ENCODE measurements at places on chromosomes 5 and 9. TPM values are rescaled to one million over a fixed set of nuclear protein-coding genes. Genes with fewer than 3 reads are reported as not detected.

DNA sequence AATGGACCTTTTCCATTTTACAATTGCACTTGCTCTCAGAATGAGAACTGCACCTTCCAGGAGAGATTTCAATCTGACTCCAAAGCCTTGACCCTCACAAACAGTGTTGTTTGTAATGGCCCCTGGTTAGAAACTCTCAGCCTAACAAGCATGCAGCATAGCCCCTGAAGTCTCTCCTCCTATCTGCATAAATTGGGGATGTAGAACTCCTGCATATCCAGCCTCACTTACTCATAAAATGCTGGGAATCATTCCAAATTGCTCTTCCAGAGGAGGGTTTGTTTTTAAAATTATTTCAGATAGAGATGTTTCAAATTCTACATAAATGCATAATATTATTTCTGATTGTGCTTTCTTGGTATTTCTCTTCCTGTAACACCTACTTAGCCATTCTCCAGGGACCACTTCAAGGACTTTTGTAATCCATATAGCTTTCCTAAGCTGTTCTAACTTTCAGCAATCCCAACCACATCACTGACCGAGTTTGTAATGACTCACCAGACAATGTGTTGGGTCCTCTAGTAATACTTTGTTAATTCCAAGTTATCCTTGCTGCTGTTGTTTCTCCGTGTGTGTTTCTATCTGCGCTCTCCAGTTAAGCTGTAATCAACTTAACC, 143.8 kb upstream of the CCDC152 start:
- DNase-seq = no peak
- no peak overlapping the region for H3K4me3 ChIP-seq
- H3K27ac ChIP-seq = no peak overlapping the region
- H3K27me3 ChIP-seq = no peaks in the 10 kb centered on the region
- H3K36me3 ChIP-seq = no peaks in the 10 kb centered on the region

GRCh38 chr9:96436063-96436455, 13.9 kb upstream of the HABP4 start:
- H3K4me1 ChIP-seq = no peaks in the 10 kb centered on the region
- H3K4me3 ChIP-seq = no peak overlapping the region
- no peaks in the 10 kb centered on the region for H3K36me3 ChIP-seq
- peak; percentile 64 for DNase-seq
- peak overlapping the region; percentile 54 for H3K27ac ChIP-seq

GRCh38 chr9:109450346-109450745, 47.8 kb downstream of the PTPN3 start:
- H3K27me3 ChIP-seq = no peaks in the 10 kb centered on the region
- no peak overlapping the region for H3K4me3 ChIP-seq
- no peaks in the 10 kb centered on the region for H3K4me1 ChIP-seq
- DNase-seq = no peak
- no peaks in the 10 kb centered on the region for H3K36me3 ChIP-seq
- no peak overlapping the region for H3K27ac ChIP-seq

DNA sequence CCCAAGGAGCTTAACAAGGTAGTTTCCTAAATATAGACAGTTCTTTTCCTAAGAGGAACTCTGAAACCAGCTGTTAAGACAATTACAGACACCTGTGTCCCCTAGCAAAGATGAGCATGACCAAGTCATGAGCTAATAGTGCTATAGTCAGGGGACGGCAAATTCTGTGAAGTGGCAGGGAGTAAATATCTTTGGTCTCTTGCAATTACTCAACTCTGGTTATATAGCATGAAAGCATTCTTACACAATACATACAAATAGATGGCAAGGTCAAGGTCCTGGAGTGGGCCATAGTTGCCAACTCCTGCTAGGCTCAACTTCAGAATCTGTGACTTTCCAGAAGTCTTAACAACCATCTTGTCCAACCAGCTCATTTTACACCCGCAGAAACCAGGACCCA, 103.7 kb downstream of the RFK start:
- H3K36me3 ChIP-seq = no peaks in the 10 kb centered on the region
- H3K4me1 ChIP-seq = no peaks in the 10 kb centered on the region
- no peak for DNase-seq
- no peaks in the 10 kb centered on the region for H3K27me3 ChIP-seq

- no peaks in the 10 kb centered on the region for H3K36me3 ChIP-seq
- H3K27me3 ChIP-seq = no peaks in the 10 kb centered on the region
- H3K27ac ChIP-seq = peak overlapping the region; percentile 70
- H3K4me3 ChIP-seq = peak overlapping the region; percentile 97
- DNase-seq = no peak
These were observed 817 bp downstream of the GAPVD1 start for GRCh38 chr9:125262294-125262991.

DNA sequence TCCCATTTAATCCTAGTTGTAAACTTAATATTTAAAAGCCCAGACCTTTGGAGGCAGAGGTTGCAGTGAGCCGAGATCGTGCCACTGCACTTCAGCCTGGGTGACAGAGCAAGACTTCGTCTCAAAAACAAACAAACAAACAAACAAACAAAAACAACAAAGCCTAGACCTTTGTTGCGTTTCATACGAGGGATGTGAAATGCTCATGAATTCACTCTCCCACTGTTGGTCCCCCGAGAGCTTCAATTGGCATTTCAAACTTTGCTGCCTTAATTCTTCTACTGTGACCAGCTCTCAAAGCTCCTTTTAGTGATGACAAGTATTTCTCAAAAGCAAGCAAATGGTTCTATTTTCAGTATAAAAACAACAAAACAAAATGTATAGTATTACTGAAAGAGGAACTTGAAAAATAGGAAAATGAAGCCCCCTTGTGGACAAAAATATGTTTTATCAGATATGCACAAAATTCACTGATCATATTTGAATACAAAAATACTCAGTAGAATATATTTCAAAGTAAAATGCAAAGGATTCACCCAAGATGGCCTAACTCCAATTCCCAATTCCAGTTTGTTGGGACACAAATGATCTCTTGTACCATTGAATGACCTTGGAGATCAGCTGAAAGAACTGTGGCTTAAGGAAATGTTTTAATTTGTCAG, 140.4 kb downstream of the ESM1 start:
- H3K36me3 ChIP-seq = no peaks in the 10 kb centered on the region
- peak overlapping the region; percentile 18 for H3K4me3 ChIP-seq
- peaks cover 5% of the 10 kb centered on the region for H3K4me1 ChIP-seq
- DNase-seq = no peak
- no peak overlapping the region for H3K27ac ChIP-seq

DNA sequence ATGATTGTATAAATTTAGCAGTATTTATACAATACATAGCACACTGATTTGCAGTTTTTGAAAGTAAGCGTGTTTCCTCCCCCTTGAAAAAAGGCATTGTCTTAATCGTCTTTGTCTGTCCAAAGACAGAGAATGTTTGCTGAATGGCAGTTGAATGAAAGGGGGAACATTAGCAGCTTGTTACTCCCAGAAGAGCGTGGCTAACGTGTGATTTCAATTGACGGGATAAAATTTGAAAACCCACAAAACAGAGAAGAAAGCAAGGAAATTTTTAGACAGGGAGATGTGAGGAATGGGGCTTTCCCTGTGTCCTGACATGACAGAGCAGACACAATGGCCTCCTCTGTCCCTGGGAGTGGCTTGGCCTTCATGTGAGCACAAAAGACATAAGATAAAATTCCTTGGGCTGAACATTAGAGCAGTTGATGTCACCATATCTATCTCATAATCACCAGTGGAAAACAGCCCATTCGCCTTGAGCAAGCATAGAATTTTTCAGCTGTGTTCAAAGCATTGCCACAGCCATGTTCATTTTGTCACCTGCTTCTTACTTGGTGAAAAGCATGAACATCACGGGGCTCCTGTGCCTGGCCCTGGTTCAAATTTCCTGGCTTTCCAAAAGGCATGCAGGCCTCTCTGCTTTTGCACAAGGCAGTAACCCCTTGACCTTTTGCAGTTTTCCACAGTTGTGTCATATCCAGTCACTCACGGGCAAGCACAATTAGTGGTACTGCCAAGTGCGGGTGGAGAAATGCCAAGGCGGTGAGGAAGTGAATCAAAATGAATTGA, 126.9 kb downstream of the TLE1 start:
- peak overlapping the region; percentile 3 for H3K27ac ChIP-seq
- no peaks in the 10 kb centered on the region for H3K27me3 ChIP-seq
- no peak overlapping the region for H3K4me3 ChIP-seq
- H3K4me1 ChIP-seq = peaks cover 20% of the 10 kb centered on the region

- DNase-seq = no peak
- no peaks in the 10 kb centered on the region for H3K27me3 ChIP-seq
- no peak overlapping the region for H3K27ac ChIP-seq
- no peaks in the 10 kb centered on the region for H3K36me3 ChIP-seq
- H3K4me1 ChIP-seq = no peaks in the 10 kb centered on the region
- no peak overlapping the region for H3K4me3 ChIP-seq
These were observed 398.2 kb downstream of the NFIB start for GRCh38 chr9:13915591-13916301.

DNA sequence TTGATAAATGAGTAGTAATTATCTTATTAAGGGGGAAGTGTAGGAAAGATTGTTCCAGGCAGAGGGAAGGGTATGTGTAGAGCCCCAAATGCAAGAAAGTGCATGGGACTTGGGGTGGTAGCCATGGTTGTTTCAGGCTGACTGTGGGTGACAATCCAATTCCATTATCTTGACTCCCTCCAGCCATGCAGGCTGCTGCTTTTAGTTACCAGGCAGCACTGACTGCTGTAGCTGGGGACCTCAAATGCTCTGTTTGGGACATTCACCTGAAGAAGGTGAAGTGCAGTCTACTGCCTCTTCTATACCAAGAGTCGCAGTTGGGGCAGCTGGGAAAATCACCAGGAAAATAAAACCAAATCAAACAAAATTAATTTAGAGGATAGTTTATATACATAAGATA, 102.4 kb upstream of the NR3C1 start:
- no peak overlapping the region for H3K27ac ChIP-seq
- no peak overlapping the region for H3K4me3 ChIP-seq
- peaks cover 17% of the 10 kb centered on the region for H3K4me1 ChIP-seq
- H3K36me3 ChIP-seq = no peaks in the 10 kb centered on the region
- H3K27me3 ChIP-seq = no peaks in the 10 kb centered on the region
- DNase-seq = no peak

DNA sequence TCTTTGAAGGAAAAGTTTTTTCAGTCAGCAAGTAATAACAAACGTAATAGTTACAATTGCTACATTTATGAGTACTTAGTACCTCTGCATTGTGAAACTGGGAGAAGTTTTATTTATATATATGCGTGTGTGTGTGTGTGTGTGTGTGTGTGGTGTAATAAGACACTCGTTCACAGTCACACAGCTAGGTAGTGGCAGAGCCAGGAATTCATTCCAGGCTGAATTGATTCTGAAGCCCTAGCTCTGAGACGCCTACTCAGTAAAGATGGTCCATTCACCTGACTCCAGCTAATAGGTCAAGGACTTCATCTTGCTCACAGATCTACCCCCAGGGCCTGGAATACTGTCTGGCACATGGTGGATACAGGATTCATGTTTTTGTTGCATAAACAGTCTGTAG, 13.6 kb upstream of the CAST start:
- H3K4me3 ChIP-seq = no peak overlapping the region
- no peak for DNase-seq
- H3K27ac ChIP-seq = no peak overlapping the region

- no peak overlapping the region for H3K27ac ChIP-seq
- no peak overlapping the region for H3K4me3 ChIP-seq
- no peaks in the 10 kb centered on the region for H3K36me3 ChIP-seq
- H3K27me3 ChIP-seq = no peaks in the 10 kb centered on the region
- DNase-seq = no peak
These were observed 47.8 kb upstream of the SNX2 start for GRCh38 chr5:122727112-122727541.

GRCh38 chr9:20662156-20662555, 21.9 kb upstream of the FOCAD start:
- no peaks in the 10 kb centered on the region for H3K4me1 ChIP-seq
- DNase-seq = no peak

DNA sequence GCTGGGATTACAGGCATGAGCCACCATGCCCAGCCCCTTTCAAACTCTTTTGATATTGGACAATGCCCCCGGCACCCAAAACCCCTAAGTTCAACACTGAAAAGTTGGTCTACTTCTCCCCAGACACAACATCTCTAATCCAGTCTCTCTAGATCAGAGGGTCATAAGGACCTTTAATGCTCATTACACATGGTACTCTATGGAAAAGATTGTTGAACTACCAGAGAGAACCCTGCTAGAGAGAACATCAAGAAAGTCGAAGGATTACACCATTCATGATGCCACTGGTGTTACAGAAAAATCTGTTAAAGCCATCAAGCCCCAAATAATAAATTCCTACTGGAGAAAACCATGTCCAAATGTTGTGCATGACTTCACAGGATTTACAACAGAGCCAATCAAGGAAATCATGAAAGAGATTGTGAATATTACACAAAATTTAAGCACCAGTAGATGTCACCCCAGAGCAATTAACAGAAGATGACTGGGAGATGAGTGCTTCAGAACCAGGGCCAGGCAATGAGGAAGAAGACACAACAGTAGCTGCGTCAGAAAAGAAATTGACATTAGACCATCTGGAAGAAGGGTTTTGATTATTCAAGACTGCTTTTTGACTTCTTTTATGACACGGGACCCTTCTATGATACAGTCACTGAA, 28.3 kb upstream of the NIPAL4 start:
- no peaks in the 10 kb centered on the region for H3K27me3 ChIP-seq
- H3K36me3 ChIP-seq = no peaks in the 10 kb centered on the region
- no peaks in the 10 kb centered on the region for H3K4me1 ChIP-seq
- H3K4me3 ChIP-seq = no peak overlapping the region
- no peak overlapping the region for H3K27ac ChIP-seq

- no peak overlapping the region for H3K27ac ChIP-seq
- H3K36me3 ChIP-seq = no peaks in the 10 kb centered on the region
- no peaks in the 10 kb centered on the region for H3K4me1 ChIP-seq
- no peak for DNase-seq
- no peaks in the 10 kb centered on the region for H3K27me3 ChIP-seq
These were observed 189.8 kb downstream of the MPDZ start for GRCh38 chr9:13089666-13090065.

DNA sequence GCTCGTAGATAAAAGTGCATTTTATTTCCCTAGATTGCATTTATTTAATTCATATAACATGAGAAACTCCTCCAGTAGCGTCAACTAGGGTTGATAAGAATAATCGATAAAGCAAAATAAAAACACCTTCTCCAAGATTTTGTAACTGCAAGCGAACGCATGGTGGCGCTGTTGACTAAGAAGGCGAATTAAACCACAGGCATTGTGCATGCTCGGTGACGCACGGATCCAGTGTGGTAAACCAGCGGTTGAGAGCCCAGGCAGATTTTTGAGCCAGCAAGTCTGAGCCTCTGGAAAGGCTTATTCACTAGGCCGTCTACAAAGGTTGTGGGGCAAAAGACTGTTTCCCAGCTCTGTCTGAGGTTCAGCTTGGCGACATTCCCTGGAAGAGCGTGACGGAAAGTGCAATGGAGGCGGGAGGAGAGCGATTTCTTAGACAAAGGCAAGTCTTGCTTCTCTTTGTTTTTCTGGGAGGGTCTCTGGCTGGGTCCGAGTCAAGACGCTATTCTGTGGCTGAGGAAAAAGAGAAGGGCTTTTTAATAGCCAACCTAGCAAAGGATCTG, at the start of gene PCDHB3:
Gene PCDHB3, plus strand, starts transcription at position 231 of the 563 bp plus-strand sequence. Its CDS starts 177 bp downstream, at position 408.
- H3K27ac ChIP-seq = no peak within 1 kb of the TSS
- no peaks in the 10 kb centered on the region for H3K4me1 ChIP-seq
- peak; percentile 29 for DNase-seq
- H3K4me3 ChIP-seq = no peak within 1 kb of the TSS

RETREG1 gene
- total RNA-seq = 0.43 TPM

ARID3C gene
- not detected for total RNA-seq

GFI1B gene
- 0.78 TPM for total RNA-seq

IL13 gene
- not detected for total RNA-seq

AQP7 gene
- 2.9 TPM for total RNA-seq

PCDHB6 gene
- 0.88 TPM for total RNA-seq

Measured in adrenal gland (tissue), 19 donors.